ENCODE measurements at places on chromosomes 5 and 9.

- DNase-seq: no peak
Observed at GRCh38 chr9:116549061-116549664, 137.9 kb upstream of the TRIM32 start.

- DNase-seq: no peak
Observed at GRCh38 chr5:96984506-96985192, 48.8 kb downstream of the LNPEP start.

DNA sequence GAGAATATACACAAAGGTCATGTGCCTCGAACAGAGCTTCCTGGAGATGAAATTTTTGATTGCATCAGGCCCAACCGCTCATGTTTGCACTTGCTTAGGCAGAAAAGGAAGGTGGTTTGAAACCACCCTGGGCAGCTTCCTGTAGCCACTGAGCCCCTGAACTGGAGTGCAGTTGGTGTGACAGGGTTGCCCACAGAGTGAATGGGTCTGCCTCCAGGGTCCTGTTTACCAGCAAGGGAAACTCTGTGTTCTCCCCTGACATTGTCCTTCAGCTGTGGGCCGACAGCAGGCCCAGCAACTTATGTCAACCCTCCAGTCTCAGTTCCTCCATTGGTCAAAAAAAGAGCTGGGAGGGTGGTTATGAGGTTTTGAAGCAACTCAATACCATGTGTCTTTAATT, 289.6 kb downstream of the KIF4B start:
- DNase-seq: no peak

DNA sequence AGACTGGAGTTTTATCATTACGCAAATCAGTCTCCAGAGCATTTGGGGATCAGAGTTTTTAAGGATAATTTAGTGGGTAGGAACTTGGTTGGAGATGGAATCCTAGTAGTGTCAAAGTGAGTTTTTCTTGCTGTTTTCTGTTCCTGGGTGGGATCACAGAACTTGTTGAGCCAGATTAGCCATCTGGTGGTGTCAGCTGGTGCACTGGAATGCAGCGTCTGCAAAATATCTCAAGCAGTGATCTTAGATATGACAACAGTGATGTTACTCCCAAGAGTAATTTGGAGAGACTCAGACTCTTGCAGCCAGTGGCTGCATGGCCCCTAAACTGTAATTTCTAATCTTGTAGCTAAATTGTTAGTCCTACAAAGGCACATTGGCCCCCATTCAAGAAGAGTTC, 1257.8 kb downstream of the MAT2B start:
- no peak for DNase-seq

DNA sequence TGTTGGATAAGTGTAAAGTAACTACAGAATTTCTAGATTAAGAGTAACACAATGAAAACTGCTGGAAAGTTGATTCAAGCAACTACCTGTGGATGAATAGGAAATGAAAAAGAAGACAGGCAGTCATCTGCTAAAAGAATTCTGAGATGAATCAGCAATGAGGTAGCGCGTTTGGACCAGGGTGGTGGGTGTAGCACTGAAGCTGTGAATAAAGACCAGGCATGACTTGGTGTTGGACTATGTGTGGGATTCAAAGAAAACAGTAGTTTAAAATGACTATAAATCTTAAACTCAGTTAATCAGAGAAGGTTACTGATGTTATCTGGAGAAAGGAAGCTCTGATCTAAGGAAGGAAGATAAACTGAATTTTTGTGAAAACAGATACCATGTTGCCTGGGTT, 159.8 kb downstream of the FBN2 start:
- no peak for DNase-seq

DNA sequence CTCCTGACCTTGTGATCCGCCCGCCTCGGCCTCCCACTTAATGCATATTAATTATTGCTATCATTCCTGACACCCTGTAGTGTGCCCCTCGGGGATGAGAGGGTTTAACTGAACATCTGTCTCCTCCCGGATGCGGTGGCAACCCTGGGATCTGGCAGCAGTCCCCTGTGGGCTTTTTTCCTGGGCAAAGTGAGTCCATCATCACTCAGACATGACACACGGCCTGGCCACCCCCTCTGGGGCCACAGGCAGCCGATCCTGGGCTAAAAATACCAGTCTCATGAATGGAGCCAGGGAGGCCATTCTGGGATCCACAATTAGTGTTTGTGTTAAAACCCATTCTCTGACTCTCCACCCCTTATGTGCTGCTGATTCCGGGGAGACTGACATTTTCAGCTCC, 161.2 kb downstream of the RGS3 start:
- DNase-seq: no peak

GRCh38 chr9:133773889-133774655, 35.9 kb upstream of the SARDH start:
- DNase-seq: no peak

- no peak for DNase-seq
Observed at GRCh38 chr5:1089621-1090040, 22.2 kb downstream of the SLC12A7 start.

DNA sequence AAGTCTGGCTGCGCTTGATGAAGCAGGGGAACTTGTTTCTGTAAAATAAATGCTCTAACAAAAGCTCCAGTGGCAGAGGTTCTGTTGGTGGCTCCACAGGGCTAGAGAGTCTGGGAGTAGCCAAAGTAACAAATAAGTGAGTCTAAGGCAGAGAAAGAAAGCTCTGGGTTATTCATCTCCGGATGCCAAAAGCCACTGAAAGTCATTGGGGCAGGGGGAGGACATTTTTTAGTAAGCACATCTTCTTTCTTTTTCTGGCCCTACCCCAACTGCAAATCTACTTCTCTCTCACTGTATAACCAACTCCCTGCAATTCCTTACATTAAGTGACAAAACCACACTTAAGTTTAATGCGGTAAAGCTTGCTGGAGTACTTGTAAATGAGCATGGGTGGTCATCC, 141.6 kb downstream of the INSYN2B start:
- no peak for DNase-seq

DNA sequence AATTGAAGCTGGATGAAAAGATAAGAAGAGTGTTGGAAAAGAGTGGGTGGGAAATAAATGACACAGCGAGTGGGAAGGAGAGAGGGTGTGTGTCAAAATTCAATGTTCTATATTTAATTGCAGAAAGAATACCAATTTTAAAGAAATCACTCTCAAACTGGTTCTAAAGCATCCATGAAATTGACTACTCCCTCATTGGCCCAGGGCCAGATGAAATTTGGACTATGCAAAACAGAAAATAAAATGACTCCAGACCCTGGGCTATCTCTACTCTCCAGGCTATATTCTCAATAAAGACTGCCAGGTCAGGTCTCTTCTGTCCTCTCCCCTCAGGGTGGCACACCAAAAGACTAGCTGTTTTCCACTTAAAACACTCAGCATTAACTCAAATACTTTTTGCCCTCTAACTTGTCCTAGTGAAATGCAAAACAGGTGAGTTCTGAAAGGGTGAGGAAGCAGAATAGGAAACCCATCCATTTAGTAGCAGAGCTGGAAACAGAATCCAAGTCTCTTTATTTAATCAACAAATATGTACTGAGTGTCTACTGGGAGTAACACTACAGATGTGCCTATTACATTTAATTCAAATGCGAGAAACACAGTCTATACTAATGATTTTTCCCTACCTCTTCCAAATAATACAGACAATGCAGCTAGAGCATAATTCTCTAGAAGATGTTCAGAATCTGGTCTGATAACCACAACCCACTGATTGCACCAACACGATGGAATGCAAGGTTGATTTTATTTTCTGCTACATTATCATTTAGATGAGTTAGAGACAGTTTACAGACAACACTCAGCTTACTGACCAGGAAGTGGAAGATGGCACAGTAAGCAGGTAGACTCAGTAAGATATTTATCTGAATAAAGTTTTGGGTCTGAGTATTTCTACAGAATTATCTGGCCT, 42.1 kb downstream of the EFCAB9 start:
- no peak for DNase-seq

DNA sequence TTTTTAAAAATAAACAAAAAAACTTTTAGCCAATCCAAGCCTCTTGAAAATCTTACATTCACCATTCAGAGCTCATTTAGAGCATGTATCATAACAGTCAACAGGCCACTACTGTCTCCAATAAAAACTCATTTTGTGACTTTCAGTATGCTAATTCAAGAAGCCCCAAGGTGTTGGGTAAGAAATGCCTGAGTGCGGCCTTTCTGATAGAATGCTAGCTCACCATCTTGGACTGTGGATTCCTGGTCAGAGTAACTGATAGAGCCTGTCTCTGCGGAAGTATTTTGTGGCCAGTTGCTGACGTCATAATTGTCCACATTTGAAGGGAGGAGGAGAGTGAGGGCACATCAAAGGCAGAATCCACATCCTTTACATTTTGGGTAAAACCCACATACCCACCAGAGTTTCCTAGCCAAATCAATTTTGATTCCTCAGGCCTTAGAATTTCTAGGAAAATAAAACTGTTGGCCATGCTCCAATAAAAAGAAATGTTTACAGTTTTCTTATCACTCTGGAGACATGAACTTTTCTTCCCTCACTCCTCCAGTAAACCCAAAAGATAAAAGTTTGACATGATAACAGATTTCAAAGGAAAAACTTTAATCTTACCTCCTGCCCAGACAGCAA, 41.1 kb upstream of the ERCC6L2 start:
- no peak for DNase-seq

DNA sequence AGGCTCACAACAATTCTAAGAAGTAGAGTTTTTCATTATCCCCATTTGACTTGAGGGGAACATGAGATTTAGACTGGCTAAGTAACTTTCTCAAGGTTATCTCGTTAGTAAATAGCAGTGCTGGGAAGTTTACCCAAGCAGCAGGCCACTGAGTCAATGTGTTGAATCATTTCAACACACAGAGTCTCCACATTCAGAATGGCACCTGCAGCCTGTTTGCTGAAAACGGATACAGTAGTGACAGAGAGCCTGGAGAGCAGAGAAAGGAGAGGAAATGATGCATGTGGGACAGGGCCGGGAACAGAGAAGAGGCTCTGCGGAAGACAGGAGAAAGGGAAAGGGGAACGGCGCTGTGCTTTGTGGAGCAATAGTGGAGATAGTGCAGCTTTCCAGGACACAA, 33.5 kb upstream of the ZSWIM6 start:
- no peak for DNase-seq

GRCh38 chr5:135955525-135955924, 742 bp upstream of the LECT2 start:
- DNase-seq: no peak

DNA sequence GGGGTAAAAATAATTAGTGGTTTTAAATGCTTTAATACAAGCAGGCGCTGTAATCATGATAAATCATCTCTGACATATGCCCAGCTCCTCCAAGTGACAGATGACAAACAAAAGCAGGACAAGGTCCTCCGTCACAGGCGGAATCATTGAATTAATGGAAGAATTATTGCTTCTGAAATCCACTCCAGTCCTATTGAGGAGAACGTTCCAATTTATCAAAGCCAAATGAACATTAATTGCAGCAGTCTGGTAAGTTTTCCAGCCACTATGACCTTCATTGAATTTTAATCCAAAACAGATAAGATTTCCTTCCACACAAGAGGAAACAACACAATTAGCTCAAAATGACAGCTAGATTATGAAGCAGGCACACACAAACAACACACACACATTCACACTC, 136.8 kb downstream of the ASTN2 start:
- no peak for DNase-seq

GRCh38 chr9:137046088-137046787, at the start of gene NPDC1:
NPDC1 (minus strand) TSS chr9:137046177; CDS start chr9:137045989, 188 bp downstream.
- peak; percentile 71 for DNase-seq

DNA sequence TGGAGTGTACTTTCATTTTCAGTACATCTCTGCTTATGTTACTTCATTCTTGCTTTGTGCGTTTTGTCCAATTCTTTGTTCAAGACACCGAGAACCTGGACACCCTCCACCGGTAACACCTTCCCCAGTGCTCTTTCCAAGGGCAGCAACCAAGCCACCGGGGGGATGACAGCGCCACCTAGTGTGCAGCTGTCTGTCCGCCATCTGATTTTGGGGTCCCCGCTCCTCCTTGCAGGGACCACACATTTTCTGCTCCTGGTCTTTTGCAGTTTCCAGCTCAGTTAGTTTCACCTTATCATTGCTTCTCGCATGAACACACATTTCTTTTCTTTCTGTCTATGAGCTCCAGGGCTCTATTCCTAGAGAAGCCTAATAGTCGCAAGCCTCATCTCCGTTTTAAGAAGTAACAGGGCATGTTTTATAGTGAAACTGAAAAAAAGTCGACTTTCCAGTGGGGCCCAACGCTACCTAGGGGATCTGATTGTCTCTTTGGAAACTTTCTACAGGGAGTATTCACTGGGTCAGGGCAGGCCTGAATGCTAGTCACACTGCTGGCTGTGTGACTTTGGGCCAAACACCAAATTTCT, 152.1 kb downstream of the FSTL4 start:
- peak; percentile 2 for DNase-seq

GRCh38 chr9:105431424-105432246, 16.2 kb upstream of the FSD1L start:
- DNase-seq: no peak

GRCh38 chr9:127723444-127723843, 7.6 kb downstream of the TTC16 start:
- no peak for DNase-seq

DNA sequence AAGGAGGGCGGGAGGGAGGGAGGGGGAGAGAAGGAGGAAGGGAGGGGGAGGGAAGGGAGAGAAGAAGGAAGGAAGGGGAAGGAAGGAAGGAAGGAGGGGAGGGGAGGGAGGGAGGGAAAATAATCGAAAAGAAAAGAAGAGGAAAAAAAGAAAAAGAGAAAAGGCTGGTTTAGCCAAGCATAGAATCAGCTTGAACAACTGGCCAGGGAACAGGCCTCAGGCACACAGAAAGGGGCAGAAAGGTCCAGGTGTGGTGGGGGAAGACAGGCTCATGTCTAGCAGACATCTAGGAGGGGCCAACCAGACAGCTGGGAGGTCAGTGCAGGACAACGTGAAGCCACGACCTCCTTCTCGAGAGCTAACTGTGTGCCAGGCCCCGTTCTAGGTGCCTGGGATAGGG, 141.8 kb downstream of the HSD17B3 start:
- DNase-seq: no peak

DNA sequence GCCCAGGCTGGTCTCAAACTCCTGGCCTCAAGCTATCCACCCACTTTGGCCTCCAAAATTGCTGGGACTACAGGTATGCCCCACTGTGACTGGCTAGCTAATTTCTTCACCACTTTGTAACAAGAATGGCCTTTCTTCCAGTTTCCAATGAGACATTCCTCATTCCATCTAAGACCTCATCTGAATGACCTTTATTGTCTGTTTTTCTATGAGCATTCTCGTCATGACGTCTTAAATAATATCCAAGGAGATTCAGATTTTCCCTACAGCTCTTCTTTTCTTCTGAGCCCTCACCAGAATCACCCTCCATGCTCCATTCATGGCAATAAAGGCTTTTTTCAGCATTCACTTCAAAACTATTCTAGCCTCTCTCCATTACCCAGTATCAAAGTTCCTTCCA, 30.2 kb upstream of the STK32A start:
- DNase-seq: no peak

GRCh38 chr9:82206490-82206889, 217.9 kb downstream of the SPATA31D1 start:
- DNase-seq: no peak

Data from stimulated activated CD8-positive, alpha-beta memory T cell treated with anti-CD3 and anti-CD28 coated beads, Interleukin-4, amount 100 ng/mL, for 24 hours (primary cell).